ENCODE measurements at places on chromosomes 5 and 9.

- no peak for DNase-seq
Observed at GRCh38 chr9:114221706-114222465, 66.5 kb downstream of the COL27A1 start.

- DNase-seq = no peak
Observed at GRCh38 chr9:108569624-108570023, 286.2 kb downstream of the ACTL7B start.

DNA sequence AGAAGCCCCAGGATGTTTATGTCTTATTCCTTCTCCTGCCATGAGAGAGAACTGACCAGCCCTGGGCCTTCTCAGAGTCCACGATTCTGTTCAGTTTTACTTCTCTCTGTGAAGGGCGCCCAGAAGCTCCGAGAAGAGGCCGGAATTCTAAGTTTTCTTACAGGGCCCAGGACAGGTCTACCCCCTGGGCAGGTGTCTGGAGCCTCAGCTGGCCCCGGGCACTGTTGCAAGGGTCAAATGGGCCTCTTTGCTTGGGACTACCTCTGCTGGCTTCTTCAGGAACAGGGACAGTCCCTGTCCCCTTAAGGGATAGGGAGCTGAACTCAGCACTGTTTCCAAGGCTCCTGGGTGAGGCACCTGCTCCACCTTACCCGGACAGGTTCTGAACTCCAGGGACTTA lies 55.0 kb downstream of the RASGEF1C start:
- no peak for DNase-seq

DNA sequence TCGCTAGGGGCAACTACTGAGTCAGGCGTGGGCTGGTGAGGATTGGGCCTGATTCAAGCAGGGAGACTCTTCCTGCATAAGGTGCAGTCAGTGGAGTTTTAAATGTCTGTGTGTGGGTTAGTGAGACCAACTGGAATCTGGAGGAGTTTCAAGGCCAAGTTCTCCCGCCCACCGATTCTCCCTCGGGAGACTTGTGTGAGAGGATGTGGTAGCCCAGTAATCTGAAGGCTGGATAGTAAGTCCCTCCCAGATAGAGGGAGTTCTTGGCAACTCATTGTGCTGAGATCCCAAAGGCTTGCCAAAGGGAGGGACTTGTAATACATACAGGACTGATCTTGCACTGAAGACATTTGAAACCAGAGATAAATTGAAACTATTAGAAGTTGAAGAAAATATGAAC lies 51.8 kb downstream of the WDR36 start:
- DNase-seq = no peak

DNA sequence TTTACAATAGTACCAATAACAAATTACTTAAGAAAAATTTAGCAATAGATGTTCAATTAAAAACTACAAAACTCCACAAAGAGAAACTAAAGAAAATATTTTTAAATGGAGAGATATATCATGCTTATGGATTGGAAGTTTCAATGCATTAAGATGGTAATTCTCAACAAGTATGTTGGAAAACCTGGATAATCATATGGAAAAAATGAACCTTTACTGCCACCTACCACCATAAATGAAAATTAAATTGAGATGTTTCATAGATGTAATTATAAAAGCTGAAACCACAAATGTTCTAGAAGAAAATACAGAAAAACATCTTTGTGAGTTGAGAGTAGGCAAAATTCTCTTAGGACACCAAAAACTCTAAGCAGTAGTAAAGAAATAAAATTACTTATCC lies 121.7 kb downstream of the ANKRD18B start:
- no peak for DNase-seq

DNA sequence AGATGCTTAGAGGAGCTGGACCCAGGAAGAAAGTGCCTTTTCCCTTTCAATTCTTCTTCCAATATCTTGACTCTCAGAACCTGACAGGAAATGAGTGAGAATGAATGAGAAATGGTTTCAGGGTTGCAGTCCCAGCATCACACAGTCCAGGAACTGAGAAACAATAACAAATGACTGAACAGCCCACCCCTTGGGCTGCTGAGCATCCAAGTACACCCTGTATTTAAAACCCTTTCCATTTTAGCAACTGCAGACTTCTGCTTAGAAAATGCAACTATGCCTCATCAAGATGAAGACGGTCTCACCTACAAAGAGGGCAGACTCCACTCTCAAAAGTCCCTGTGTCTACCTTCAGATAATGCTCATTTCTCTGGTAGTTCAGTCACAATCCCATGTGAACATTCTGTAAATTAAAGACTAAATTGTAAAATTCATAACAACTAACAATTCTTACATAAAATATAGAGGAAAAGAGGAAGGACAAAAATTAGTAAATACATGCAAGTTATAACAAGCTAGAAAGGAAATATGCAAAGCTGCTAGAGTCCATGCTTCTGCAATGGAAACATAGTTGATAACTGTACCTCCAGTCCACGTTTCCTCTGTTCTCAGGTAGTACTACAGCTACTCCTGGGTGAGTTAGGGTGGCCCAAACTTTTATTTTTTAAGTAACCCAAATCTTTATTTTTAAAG lies 316.5 kb downstream of the ICE1 start:
- DNase-seq = no peak

GRCh38 chr5:104418056-104418455 lies 855.5 kb upstream of the NUDT12 start:
- DNase-seq = no peak

DNA sequence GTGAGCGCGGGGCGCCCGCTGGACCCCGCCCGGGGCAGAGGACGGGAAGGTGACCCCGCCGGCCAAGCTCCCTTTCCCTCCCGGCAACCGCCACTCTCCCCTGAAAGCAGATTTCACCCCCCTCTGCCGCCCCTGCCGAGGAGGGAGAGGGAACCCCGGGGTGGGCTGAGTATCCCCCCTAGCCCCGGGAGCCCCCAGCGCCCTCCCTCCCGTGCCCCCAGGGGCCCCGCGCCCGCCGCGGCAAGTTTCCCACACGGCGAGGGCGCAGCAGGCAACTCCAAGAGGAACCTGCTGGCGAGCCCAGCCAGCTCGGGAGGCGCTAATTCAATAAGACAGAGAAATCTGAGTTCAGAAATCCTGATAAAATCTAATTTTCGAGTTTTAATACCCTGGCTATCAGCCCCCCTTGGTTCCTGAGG lies 1.6 kb downstream of the NTNG2 start:
- DNase-seq = no peak

DNA sequence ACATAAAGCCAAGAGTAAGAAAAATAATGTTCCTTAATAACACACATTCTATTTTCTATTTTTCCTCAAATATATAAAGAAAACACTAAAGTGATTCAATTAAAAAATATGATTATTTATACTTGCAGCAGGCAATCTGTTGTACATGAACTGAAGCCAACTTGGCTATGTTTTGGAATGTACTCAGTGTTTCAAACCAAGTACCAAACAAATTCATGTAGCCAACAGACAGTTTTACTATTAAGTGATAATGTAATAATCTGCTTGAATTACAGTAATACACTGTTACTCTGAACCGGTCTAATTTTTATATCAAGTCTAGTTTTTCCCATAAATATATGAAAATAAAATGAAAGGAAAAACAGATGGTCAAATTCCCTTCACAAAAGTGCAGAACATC lies 58.0 kb downstream of the CEP120 start:
- no peak for DNase-seq

GRCh38 chr5:163760498-163760897 lies 255.1 kb downstream of the MAT2B start:
- DNase-seq = no peak

DNA sequence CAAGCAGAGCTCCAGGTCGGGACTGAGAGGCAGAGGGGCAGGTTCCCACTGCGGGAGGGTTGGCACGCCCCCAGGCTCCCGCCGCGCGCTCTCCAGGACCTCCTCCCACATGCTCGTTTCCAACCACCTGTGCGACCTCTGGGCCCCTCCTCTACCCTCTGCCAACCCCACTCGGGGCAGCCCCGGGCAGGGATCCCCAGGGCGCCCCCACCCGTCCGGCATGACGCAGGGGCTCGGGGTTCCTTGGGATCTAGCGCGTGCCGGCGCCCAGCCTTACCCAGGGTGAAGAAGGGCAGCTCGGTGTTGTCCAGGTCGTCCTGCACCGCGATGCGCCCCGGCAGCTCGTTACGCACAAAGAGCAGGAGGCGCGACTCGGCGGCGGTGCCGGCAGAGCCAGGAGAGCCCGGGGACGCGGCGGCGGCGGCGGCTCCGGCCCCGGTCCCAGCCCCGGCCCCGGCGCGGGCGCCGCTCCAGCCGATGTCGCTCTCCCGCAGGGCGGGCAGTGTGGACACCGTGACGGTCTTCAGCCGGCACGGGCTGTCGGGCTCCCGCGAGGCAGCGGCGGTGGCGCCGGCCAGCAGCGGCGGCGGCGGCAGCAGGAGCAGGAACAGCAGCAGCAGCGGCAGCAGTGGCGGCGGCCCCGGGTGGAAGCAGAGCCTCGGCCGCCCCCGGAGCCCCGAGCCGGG lies 494 bp downstream of the ASTN2 start:
- no peak for DNase-seq

DNA sequence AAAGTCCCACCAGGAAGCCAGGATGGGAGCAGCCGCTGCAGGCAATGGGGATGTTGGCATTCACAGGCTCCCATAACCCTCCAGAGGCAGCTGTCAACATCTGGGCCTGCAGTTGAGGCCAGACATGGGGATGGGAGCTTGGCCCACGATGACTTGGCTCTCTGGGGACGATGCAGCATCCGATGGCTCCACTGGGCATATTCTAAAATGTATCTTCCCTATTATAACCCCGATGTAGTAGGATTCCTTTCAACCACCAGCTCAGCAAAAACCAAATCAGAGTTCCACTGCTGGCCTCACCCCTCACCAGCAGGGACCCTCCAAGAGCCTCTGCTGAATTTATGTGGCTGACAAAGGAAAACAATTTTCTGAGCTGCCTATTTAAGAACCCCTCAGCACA lies 7.1 kb downstream of the SPRY4 start:
- no peak for DNase-seq

DNA sequence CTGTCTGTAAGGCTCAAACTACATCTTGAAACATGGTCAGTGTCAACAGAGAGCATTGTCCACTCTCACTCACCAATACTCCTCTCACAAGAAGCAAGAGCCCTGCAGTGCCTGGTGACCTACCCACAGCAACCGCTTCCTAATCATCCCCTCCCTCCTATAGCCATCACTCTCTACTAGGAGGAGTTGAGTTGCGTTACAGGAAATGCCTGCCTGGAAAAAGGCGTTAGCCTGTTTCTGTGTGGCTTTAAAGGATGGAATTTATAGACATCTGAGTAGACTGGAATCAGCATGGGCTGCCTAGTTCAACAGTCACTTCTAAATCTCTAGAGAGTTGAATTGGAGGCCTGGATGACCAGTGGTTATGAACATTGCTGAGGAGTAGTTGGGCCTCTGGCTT lies 108.3 kb upstream of the FER start:
- no peak for DNase-seq

GRCh38 chr9:112140936-112141335 lies 34.2 kb downstream of the SUSD1 start:
- DNase-seq = no peak

DNA sequence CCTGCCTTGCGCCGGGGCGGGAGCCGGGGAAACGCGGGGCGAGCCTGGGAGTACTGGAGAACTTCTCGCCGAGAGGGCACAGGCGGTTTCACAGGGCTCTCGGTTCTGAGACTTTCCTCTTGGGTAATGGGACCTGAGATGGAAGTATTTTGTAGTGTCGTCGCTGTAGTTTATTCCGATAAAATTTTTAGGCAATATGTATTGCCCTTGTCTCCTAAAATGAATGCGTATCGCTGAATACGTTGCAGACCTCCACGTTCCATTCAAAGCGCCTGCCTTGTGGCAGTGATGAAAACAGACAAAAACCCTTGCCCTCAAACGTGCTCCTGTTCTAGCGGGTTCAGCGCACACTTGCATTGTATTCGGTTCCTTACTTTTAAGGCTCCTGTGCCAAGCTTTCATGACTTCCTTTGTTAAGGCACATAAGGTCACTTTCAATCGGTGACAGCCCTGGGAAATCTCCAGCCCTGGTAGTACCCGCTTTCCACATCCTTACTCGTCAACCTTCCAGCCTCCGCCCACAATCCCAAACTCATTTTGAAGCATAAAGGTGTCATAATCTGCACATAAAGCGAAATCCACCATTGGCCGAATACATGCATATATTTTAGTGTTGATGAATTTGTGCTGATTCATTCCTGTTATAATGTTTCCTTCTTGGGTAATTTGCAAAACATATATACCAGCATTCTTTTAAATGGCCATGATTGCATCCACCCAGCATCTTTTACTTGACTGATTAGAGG lies 694 bp downstream of the RMI1 start:
- DNase-seq = no peak

DNA sequence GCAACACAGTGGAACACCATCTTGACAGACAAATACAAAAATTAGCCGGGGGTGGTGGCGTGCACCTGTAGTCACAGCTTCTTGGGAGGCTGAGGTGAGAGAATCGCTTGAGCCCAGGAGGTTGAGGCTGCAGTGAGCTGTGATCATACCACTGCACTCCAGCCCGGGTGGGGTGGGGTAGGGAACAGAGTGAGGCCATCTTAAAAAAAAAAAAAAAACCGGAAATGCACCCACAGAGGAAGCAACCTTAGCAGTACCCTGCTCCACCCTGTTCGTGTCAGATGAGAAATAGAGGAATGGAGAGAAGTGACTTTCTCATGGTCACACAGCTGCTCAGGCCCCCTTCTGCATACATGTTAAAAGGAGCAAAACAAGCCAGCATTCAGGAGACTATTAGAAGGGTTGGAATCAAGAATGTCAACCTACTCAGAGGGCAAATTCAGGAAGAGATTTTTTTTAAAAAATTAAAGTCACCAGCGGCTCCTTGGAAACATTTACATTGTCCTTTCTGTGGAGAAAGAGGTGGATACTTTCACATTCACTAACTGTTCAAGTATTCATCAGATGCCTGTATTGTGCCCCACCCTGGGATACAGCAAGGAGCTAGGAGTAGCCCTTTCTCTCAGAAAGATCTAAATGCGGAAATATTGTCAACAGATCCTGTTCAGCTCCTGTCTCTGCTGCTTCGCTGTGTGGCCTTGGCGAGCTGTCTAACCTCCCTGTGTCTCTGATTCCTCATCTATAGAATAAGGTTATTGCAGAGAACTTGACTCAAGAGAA lies 41.0 kb downstream of the CYFIP2 start:
- DNase-seq = no peak

DNA sequence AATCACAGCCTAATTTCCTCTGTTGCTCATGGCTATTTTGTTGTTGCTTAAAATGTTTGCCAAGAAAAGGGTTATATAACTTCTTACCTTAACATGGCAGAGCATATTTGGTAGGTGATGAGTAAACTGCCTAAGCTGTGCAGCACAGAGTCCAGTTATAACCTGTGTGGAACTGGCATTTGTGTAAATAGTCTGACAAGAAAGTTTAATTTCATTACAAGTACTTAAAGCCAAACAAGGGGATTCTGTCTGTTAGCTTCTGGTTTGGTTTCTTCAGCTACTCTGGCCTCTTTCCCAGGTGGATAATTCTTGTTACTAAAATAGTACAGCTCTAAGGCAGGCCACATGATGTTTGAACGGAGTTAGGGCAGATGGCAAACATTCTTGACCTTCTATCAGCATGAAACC lies 72.2 kb downstream of the PTCD2 start:
- no peak for DNase-seq
